Activated B cell treated with CpG ODN at 0.5 μM for 24 hours (primary cell): ENCODE measurements at places on chromosomes 1 and 21. TPM values are rescaled to one million over a fixed set of nuclear protein-coding genes. Genes with fewer than 3 reads are reported as not detected.

Gene ZNF691
- total RNA-seq: 13.1 and 16.1 TPM in 2 replicates

Gene ERICH3
- total RNA-seq: 0.44 and 0.49 TPM in 2 replicates

Gene SLC35E2B
- 47.6 and 54.7 TPM in 2 replicates for total RNA-seq

- H3K27ac ChIP-seq: no peak overlapping the region
- H3K4me3 ChIP-seq: no peak overlapping the region
- no peak for DNase-seq
Measured at GRCh38 chr1:20359451-20360330, 69.0 kb downstream of the VWA5B1 start.

GRCh38 chr1:59678493-59679228 is 136.1 kb upstream of the HOOK1 start:
- no peak overlapping the region for H3K27ac ChIP-seq
- DNase-seq: no peak
- no peaks in the 10 kb centered on the region for H3K36me3 ChIP-seq
- peaks cover 6% of the 10 kb centered on the region for H3K4me1 ChIP-seq
- no peaks in the 10 kb centered on the region for H3K27me3 ChIP-seq
- no peak overlapping the region for H3K4me3 ChIP-seq

- no peak overlapping the region for H3K4me3 ChIP-seq
- H3K36me3 ChIP-seq: no peaks in the 10 kb centered on the region
- no peaks in the 10 kb centered on the region for H3K27me3 ChIP-seq
- DNase-seq: no peak
- H3K27ac ChIP-seq: no peak overlapping the region
Measured at GRCh38 chr21:34022627-34023335, 50.6 kb upstream of the MRPS6 start.

DNA sequence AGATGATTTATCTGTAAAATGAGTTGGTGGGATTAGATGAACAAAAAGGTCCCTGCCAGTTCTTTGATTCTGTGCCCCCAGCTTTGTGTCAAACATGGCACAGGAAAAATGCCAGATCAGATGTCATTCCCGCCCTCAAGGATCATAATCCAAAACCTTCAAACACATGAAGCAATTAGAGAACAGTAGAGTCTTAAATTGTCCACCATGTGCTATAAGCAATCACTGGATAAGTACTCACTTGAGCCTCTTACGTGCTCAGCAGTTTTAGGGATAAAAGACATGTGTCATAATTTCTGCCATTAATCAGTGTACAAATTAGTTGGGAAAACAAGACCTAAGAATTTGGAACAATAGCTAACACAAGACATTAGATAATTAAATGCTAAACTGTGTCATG is 15.4 kb upstream of the KIAA0040 start:
- no peak overlapping the region for H3K4me3 ChIP-seq
- H3K27me3 ChIP-seq: no peaks in the 10 kb centered on the region
- no peak for DNase-seq
- peak overlapping the region; percentile 24 for H3K27ac ChIP-seq
- peaks cover 72% of the 10 kb centered on the region for H3K4me1 ChIP-seq

DNA sequence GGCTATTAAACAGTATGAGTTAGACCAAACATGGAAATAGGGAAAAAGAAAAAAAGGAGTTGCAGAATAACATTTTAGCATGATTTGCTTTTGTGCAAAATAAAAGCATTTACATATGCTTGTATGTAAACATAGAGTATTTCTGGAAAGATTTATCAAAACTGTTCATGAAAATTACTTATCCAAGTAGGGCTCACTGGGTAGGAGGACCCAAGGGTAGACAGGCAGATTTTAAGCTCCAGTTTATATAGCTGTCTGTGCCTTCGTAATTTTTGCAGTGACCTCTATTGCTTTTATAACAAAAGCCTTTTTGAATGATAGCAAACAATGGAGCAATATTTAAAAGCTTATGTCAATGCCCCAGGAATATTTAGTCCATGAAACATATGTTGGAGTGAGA is 228.8 kb upstream of the IRF2BP2 start:
- no peak overlapping the region for H3K4me3 ChIP-seq
- H3K4me1 ChIP-seq: peaks cover 31% of the 10 kb centered on the region
- H3K27ac ChIP-seq: no peak overlapping the region
- H3K27me3 ChIP-seq: no peaks in the 10 kb centered on the region

- no peak for DNase-seq
- no peak overlapping the region for H3K4me3 ChIP-seq
- no peaks in the 10 kb centered on the region for H3K27me3 ChIP-seq
- H3K27ac ChIP-seq: no peak overlapping the region
- H3K4me1 ChIP-seq: no peaks in the 10 kb centered on the region
- no peaks in the 10 kb centered on the region for H3K36me3 ChIP-seq
Measured at GRCh38 chr21:29775462-29775861, 164.3 kb downstream of the GRIK1 start.

DNA sequence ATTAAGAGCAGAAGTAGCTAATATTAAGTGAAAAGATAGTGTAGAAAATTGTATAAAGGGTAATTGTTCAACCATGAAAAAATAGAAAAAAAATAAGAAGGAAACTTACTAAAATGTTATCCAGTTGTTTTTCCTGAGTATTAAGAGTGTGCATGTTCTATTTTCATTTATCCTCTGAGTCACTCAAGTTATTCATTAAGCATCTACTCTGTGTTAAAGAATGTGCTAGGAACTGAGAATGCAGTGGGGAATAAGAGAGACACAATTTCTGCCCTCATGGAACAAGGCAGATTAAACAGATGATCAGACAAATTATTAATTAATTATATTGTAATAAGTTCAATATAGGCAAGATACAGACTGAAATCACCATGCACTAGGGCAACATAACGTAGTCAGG is 10.8 kb upstream of the PIGK start:
- H3K4me1 ChIP-seq: no peaks in the 10 kb centered on the region
- no peak for DNase-seq
- no peaks in the 10 kb centered on the region for H3K36me3 ChIP-seq
- H3K27me3 ChIP-seq: peaks cover 3% of the 10 kb centered on the region

DNA sequence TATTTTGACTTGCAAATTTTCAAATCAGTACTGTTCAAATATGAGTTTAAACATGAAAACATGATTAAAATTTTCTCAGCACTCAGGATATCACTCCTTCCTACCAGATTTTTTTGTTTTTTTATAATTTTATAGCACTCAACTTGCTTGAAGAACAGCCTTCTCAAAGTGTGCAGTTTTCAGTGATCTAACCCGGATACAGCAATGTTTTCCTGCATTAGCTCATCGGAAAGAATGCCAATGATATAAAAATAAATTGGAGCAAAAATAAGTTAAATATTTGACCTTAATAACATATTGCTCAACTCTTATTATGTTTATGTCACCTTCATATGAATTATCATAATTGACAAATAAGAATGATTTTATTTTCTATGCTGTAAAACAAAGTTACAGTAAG is 766.8 kb downstream of the USP25 start:
- no peak overlapping the region for H3K4me3 ChIP-seq
- H3K4me1 ChIP-seq: no peaks in the 10 kb centered on the region
- no peaks in the 10 kb centered on the region for H3K36me3 ChIP-seq
- no peak overlapping the region for H3K27ac ChIP-seq

DNA sequence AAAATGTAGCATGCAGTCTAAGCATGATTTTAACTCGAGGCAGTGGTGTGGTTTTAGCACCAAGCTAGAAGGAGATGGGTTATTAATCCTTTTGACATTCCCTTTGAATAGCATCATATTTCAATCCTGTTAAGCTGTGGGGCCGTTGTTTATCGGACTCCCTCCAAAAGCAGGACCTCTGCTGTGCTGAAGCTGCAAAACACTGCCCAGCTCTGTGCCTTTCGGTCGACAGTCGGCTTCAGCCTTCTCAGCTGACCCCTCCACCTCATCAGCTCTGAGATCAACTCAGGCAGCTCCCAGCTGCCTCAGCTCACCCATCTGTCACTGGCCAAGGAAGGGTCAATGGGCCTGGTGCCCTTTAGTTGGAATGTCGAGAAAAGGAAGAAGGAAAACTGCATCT is 95.5 kb downstream of the KAZN start:
- no peaks in the 10 kb centered on the region for H3K36me3 ChIP-seq
- no peaks in the 10 kb centered on the region for H3K4me1 ChIP-seq
- H3K4me3 ChIP-seq: no peak overlapping the region
- peaks cover 12% of the 10 kb centered on the region for H3K27me3 ChIP-seq
- no peak overlapping the region for H3K27ac ChIP-seq
- no peak for DNase-seq

GRCh38 chr1:3017440-3018050 is 3.7 kb upstream of the ACTRT2 start:
- no peaks in the 10 kb centered on the region for H3K36me3 ChIP-seq
- no peaks in the 10 kb centered on the region for H3K27me3 ChIP-seq
- DNase-seq: peak; percentile 6

- no peak for DNase-seq
- H3K27ac ChIP-seq: no peak overlapping the region
- no peaks in the 10 kb centered on the region for H3K27me3 ChIP-seq
Measured at GRCh38 chr1:190179817-190180216, 297.8 kb downstream of the BRINP3 start.

GRCh38 chr1:47805921-47806361 is 191.2 kb downstream of the TRABD2B start:
- H3K4me1 ChIP-seq: no peaks in the 10 kb centered on the region
- no peaks in the 10 kb centered on the region for H3K36me3 ChIP-seq
- no peak for DNase-seq
- no peaks in the 10 kb centered on the region for H3K27me3 ChIP-seq
- no peak overlapping the region for H3K27ac ChIP-seq

DNA sequence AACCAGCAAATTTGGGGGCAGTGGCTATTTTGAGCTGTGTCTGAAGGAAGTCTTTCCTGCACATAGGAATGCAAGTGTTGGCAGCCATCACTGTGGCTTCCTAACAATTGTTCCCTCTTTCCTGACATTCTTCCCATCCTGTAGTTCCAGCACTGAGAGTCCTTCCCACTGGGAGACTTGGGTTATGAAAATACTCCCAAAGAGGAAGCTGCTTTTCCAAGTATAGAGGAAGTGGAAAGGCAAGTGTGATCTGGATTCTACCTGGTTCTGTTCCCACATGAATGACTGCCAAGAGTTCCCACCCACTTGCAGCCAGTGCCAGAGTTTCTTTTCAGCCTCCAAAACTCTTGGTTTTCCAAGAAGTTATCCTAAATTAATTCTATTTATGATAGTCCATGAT is 98.5 kb upstream of the CD53 start:
- DNase-seq: no peak
- H3K27me3 ChIP-seq: peaks cover 2% of the 10 kb centered on the region
- no peak overlapping the region for H3K27ac ChIP-seq
- H3K4me3 ChIP-seq: no peak overlapping the region
- no peaks in the 10 kb centered on the region for H3K36me3 ChIP-seq

- H3K27ac ChIP-seq: no peak overlapping the region
- no peak overlapping the region for H3K4me3 ChIP-seq
- no peaks in the 10 kb centered on the region for H3K36me3 ChIP-seq
- no peaks in the 10 kb centered on the region for H3K27me3 ChIP-seq
Measured at GRCh38 chr1:245091818-245092637, 62.8 kb upstream of the KIF26B start.

- H3K27me3 ChIP-seq: peaks cover 3% of the 10 kb centered on the region
- H3K27ac ChIP-seq: no peak overlapping the region
- no peak for DNase-seq
- H3K4me1 ChIP-seq: no peaks in the 10 kb centered on the region
- H3K36me3 ChIP-seq: no peaks in the 10 kb centered on the region
- no peak overlapping the region for H3K4me3 ChIP-seq
Measured at GRCh38 chr1:221292652-221293051, 413.4 kb downstream of the HLX start.

- H3K36me3 ChIP-seq: no peaks in the 10 kb centered on the region
- no peaks in the 10 kb centered on the region for H3K27me3 ChIP-seq
- H3K4me3 ChIP-seq: no peak overlapping the region
- H3K27ac ChIP-seq: no peak overlapping the region
Measured at GRCh38 chr21:18417141-18417790, 13.7 kb upstream of the TMPRSS15 start.

DNA sequence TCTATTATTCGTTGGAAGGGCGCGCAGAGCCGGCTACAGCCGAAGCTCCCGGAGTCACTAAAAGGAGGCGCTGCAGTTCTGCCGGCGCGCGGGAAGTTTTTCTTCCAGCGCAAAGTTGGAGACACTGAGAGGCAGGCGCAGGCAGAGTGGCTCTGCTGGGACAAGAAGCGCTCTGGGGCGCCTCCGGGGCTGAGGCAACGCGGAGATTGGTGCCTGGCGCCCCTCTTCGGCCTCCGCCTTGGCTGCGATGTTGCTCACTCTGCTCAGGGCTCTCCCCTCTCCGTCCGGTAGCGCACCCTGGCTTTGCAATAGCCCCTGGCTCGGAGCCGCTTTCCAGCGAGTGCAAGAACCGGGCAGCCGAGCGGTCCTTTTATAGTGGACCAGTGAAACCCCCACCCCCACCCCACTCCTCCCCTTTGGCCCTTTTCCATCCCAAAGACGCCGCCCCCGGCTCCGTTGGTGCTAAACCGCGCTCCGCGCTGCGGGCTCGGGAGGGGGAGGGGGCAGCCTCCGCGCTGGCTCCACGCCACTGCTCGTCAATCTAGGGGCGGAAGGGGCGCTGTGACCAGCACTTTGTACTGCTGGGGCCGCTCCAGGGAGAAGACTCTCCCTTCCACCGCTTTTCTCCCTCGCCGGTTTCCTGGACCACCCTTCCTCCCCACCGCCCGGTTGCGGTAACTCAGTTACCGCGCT is at the start of gene ADAMTS1:
ADAMTS1 (minus strand) TSS at position 344 of the 693 bp plus-strand sequence. CDS start 455 bp downstream, outside the sequence.
- no peaks in the 10 kb centered on the region for H3K36me3 ChIP-seq
- peaks cover 36% of the 10 kb centered on the region for H3K4me1 ChIP-seq
- no peak for DNase-seq
- peaks cover 53% of the 10 kb centered on the region for H3K27me3 ChIP-seq
- no peak within 1 kb of the TSS for H3K27ac ChIP-seq

DNA sequence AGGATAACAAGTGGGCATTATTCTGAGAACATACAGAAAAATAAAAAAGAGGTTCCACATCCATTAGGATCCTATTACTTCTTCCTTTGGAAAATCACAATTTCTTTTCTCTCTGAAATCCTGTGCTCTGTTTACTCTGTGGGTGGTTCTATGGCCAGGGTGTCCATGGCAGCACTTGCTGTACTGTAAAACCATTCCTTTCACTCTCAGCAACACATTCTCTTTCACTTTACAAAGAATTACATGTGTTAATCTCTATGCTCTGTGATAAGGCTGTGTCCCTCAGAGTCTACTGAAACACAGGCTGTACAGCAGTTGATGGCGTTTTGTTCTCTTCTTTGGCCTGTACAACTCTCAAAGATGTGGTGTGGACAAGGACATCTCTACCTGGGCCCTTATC is 524.1 kb downstream of the PTBP2 start:
- H3K27me3 ChIP-seq: no peaks in the 10 kb centered on the region
- H3K27ac ChIP-seq: no peak overlapping the region
- no peak overlapping the region for H3K4me3 ChIP-seq
- no peaks in the 10 kb centered on the region for H3K4me1 ChIP-seq
- DNase-seq: no peak

DNA sequence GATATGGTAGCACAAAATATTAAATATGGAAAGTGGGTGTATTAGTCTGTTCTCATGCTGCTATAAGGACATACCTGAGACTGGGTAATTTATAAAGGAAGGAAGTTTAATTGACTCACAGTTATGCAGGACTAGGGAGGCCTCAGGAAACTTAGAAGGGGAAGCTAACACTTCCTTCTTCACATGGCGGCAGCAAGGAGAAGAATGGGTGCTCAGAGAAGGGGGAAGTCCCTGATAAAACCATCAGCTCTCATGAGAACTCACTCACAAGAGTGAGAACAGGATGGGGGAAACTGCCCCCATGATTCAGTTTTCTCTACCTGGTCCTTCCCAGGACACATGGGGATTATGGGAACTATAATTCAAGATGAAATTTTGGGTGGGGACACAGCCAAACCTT is 15.8 kb upstream of the BACE2 start:
- no peak overlapping the region for H3K4me3 ChIP-seq
- H3K27ac ChIP-seq: peak overlapping the region; percentile 57
- peaks cover 6% of the 10 kb centered on the region for H3K27me3 ChIP-seq
- H3K4me1 ChIP-seq: peaks cover 19% of the 10 kb centered on the region
- DNase-seq: no peak
- no peaks in the 10 kb centered on the region for H3K36me3 ChIP-seq
